ENCODE measurements at places on chromosomes 3 and 15. TPM values are rescaled to one million over a fixed set of nuclear protein-coding genes. Genes with fewer than 3 reads are reported as not detected.
A peak's percentile ranks its signal among the peaks of the same experiment; 100 is the strongest.

DNA sequence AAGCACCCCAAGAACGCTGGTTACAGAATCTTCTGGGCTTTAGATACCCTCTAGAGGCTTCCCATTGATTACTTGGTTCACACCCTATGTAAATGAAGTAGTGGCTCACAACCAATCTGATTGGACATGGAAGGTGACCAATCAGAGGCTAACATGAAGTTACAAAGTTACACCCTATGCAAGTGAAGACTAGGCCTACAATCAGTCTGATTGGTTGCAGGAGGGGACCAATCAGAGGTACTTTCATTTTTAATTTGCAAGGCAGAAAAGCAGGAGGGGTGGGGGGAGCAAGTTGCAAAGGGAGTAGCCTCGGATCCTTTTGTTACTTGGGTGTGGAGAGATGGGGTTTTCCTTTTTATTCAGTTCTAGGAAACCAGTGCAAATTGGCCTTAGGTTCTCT, 11.1 kb upstream of the RTP2 start:
- H3K36me3 ChIP-seq: no peaks in the 10 kb centered on the region
- DNase-seq: peak; percentile 34
- no peak overlapping the region for H3K4me3 ChIP-seq
- no peaks in the 10 kb centered on the region for H3K4me1 ChIP-seq

- no peaks in the 10 kb centered on the region for H3K36me3 ChIP-seq
- H3K27me3 ChIP-seq: no peaks in the 10 kb centered on the region
- DNase-seq: peak; percentile 70
- no peak overlapping the region for H3K27ac ChIP-seq
- no peak overlapping the region for H3K4me3 ChIP-seq
- no peaks in the 10 kb centered on the region for H3K4me1 ChIP-seq
These were observed 104.6 kb downstream of the ZIC1 start for GRCh38 chr3:147513785-147514184.

DNA sequence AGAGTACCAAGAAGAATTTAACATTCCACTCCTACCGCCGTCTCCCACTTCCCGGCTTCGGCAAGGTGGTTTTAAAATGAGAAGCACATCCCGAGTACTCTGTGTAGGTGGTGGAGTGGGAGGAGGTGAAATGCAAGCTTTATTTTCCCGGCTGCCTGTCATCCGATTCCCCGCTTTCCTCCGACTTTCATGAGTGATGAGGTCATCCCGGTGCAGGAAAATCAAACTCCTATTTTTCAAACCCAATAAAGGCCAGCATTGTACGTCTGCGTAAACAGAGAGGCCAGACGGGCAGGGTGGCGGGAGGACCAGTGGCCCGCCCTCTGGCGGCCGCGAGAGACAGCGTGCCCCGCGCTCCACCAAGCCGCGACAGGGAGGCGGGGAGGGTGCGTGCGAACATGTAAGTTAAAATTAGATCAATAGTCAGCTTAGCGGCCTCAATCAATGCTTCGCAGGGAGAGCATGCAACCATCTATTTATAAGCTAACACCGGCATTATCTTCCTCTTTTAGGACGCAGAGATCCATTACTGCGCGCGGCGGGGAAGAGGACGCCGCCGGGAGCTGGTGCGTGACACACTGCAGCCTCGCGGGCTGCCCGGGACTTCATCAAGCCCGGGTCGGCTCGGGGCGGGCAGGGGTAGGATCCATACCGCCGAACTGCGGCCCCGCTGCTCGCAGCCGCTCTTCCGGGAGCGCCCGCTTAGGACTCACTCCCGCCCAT, 163.3 kb downstream of the CD47 start:
- H3K36me3 ChIP-seq: no peaks in the 10 kb centered on the region
- H3K4me1 ChIP-seq: peaks cover 3% of the 10 kb centered on the region
- DNase-seq: peak; percentile 82
- no peak overlapping the region for H3K27ac ChIP-seq

- H3K4me3 ChIP-seq: no peak overlapping the region
- H3K36me3 ChIP-seq: no peaks in the 10 kb centered on the region
- DNase-seq: no peak
- no peak overlapping the region for H3K27ac ChIP-seq
- peaks cover under 1% of the 10 kb centered on the region for H3K4me1 ChIP-seq
These were observed 53.5 kb downstream of the AMOTL2 start for GRCh38 chr3:134320749-134321148.

DNA sequence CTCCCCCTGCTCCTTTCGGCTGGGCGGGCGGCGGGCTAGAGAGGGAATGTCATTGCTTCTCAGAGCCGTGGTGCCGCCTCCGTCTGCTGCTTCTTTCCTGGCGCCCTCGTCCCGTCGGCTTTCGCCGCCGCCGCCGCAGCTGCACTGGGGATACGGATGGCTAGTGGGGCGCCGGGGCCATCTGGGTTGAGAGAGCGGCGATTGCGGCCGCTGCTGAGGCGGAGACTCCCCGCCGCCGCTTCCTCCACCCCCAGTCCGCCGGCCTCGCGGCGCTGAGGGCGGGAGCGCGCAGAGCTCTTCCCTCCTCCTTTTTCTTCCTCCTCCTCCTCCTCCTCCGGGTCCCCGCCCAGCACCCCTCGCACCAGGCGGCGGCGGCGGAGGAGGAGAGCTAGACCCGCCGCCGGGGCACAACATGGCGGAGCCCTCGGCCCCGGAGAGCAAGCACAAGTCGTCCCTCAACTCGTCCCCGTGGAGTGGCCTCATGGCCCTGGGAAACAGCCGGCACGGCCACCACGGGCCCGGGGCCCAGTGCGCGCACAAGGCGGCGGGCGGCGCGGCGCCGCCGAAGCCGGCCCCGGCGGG, at the start of gene STT3B:
STT3B (plus strand) TSS at position 339 of the 582 bp plus-strand sequence; CDS start at position 413, 74 bp downstream.
- peak; percentile 81 for DNase-seq
- H3K36me3 ChIP-seq: no peaks in the 10 kb centered on the region
- H3K27ac ChIP-seq: peak within 1 kb of the TSS; percentile 99
- H3K27me3 ChIP-seq: no peaks in the 10 kb centered on the region
- H3K4me1 ChIP-seq: peaks cover 36% of the 10 kb centered on the region

DNA sequence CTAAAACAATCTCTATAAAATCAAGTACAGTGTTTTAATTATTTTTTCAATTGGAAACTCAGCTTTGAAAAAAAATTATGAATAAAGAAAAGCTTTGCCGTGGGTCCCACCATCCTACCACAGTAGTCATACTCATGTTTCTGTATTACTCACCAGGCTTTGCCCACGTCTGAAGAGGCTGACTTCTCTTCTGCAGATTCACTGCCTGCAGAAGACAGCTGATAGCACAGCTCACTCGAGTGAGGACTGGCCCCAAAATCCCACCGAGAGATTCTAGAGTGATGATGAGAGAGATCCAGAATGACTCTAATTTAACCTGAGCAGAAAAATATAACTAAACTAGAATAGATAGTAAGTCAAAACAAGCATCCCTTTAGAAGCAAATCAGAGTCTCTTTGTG, 11.9 kb downstream of the C2CD4B start:
- no peak for DNase-seq
- H3K4me1 ChIP-seq: no peaks in the 10 kb centered on the region
- H3K27me3 ChIP-seq: no peaks in the 10 kb centered on the region
- no peak overlapping the region for H3K4me3 ChIP-seq

TGM4 gene
- total RNA-seq: not detected

TYRO3 gene
- 61.0 TPM for total RNA-seq

HES1 gene
- total RNA-seq: 40.3 TPM
